Esophagus mucosa (tissue), 1 donor: ENCODE measurements at places on chromosomes 7 and 10.
A peak's percentile ranks its signal among the peaks of the same experiment; 100 is the strongest.

DNA sequence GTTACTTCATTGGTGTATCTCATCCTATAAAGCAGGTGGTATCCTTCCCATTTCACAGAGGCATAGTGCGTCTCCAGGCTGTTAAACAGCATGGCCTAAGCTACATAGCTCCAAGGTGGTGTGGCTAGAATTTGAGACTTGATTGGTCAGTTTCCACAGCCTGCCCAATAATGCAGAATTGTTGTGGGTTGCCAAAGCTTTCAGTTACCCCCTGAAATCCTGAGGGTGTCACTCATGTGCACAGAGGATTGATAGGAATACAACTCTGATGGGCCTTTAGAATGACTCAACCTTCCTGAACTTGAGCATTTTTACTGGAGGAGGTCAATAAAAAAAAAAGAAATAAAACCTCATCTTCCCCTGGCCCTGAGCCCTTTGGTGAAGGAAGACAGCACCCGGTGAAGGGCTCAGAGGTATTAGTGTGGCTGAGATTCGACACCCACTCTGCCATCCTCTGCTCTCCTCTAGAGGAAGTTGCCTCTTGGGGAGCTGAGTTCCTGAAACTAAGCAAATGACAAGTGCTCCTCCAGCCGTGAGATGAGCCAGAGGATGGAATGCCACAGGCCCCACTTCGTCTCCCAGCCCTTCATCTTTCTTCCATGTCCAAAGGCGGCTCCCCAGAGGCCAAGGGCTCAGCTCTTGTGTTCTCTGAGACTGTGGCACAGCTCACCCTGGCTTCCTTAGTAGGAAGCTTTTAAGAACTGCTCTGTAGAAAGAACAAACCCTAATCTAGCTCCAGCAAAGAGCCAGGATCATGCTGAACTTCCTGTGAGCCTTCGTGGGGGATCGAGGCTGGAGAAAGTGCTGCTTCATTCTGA, 1.0 kb downstream of the ACSL5 start:
- peak; percentile 27 for ATAC-seq

GRCh38 chr10:75238182-75239095, 2.7 kb upstream of the COMTD1 start:
- ATAC-seq: no peak

DNA sequence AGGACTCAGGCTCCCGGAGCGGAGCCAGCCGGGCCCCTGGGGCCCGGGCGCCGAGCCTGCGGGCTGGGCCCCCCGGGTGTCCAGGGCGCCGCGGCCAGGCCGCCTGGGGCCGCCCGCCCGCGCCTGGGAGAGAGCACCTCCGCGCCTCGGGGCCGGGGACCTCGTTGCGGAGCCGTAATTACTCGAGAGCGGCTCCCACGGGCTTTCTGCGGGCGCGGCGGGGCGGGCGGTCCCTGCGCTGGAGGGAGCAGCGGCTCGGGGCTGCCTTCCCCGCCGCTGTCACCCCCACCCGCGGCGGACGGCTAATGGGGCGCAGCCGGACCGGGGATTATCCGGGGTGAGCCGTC, 1.5 kb downstream of the GNB2 start:
- no peak for ATAC-seq

DNA sequence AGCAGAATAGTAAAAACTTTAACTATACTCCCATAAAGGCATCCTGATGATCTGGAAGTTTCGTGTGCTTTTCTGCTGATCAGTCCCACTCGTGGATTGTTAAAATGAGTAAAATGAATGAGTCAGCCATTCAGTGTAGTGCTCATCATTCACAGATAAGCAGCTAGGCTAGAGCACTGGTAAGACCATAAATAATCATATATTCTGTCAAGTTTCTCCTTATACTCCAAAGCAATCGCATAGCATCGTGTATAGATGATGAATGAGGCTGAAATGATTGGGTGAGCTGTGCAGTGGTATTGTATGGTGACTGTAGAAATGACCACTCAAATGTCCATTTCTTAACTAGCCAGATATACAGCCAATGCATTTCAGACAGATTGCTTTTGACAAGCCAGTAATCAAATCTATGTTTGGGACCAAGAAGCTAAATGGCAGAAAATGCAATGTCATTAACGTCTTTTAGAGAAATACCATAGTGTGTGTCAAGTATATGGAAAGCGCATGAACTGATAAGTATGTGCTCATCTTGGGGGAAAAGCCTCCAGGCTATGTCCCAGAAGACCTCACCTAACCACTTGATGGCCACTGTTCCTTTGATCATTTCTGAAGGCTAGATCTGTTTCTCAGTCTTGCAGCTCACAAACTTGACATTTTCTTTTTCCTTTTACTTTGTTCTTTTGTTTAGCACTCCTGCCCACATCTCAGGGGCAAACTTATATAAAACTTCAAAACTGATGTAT, 227.2 kb upstream of the FAM3C start:
- ATAC-seq: no peak

GRCh38 chr10:113066561-113067312, 116.7 kb downstream of the TCF7L2 start:
- ATAC-seq: no peak

DNA sequence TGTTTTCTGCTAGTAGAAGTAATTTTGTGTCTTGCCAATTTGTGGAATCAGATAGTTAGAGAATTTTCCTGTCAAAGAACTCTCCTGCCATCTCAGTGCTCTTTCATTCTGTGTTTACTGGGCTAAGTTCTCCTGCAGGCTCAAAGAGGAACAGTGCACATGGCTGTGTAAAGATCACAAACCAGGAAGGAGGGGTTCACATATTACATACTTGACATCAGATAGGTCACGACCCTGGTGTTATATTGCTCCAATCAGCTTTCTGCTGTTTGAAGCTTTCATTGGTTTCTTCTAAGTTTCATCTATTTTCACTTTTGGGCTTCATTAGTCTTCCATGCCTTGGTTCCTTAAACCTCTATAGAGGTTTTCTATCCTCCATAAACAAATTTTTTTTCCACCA, 13.5 kb upstream of the ELMO1 start:
- ATAC-seq: no peak

GRCh38 chr10:31929261-31930022, 811 bp upstream of the ARHGAP12 start:
- ATAC-seq: peak; percentile 35

DNA sequence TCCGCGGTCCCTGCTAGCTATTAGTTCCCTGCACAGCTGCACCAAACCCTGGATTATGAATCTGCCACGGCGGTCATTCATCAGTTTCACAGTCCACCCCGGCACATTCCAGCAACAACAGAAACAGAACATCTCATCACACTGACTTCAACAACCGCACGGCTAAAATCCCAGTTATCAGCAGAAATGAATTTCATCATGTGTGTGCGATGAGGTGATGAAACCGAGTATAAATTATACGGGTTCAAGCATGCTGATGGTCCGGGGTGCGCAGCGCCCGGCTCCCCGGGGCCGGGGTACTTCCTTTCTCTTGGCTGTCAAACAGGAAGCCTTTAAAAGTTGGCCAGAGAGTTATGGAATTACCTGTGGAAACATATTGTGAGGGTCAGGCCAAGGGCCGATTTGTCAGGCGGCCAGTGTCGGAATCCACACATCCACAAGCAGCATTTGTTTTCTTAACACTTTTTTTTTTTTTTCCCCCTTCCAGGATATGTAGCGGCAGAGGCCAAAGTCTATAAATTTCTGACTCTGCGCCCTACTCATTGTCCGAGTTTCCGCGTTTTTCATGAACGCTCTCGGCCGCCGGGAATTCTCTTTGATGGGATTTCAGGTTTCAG, 420.9 kb upstream of the MGMT start:
- ATAC-seq: no peak

- ATAC-seq: peak; percentile 50
Measured at GRCh38 chr7:155456738-155457543, 988 bp upstream of the EN2 start.

GRCh38 chr10:21172930-21173801, 276.1 kb upstream of the NEBL start:
- peak; percentile 6 for ATAC-seq
